Activated T-helper 1 cell treated with Interleukin-2 at 50 U/mL for 16 hours (primary cell): ENCODE measurements at places on chromosomes 3 and 15.

DNA sequence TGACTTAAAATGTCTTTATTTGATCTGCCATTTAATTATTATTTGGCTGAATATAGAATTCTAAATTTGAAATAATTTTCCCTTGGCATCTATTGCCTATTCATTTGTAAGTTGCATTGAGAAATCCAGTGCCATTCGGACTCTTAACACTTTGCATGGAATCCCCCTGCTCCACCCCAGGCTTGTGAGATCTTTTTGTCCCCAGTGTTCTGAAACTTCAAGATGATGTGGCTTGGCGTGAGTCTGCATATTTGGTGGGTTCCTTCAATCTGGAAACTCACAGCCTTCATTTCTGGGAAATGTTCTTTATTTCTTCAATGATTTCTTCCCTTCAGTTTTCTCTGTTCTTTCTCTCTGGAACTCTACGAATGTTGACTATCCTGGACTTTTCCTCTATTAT lies 83.8 kb upstream of the BLM start:
- DNase-seq = no peak

GRCh38 chr15:89172921-89173320 lies 48.5 kb downstream of the RLBP1 start:
- DNase-seq = no peak

GRCh38 chr3:163919154-163919553 lies 1159.1 kb downstream of the SI start:
- no peak for DNase-seq

DNA sequence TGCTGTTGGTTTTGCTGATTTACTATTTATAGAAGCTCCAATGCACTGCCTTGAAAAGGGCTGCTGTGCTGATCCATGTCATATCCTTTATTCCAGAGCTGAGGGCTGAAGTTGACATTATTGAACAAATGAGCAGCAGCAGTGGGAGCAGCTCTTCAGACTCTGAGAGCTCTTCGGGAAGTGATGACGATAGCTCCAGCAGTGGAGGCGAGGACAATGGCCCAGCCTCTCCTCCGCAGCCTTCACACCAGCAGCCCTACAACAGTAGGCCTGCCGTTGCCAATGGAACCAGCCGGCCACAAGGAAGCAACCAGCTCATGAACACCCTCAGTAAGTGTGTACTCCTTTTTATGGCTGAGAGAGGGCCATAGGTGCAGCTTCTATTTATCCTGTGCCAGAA lies 8.8 kb downstream of the EAF1 start:
- no peak for DNase-seq

- DNase-seq = no peak
Measured at GRCh38 chr3:140439527-140439926, 238.3 kb upstream of the TRIM42 start.

DNA sequence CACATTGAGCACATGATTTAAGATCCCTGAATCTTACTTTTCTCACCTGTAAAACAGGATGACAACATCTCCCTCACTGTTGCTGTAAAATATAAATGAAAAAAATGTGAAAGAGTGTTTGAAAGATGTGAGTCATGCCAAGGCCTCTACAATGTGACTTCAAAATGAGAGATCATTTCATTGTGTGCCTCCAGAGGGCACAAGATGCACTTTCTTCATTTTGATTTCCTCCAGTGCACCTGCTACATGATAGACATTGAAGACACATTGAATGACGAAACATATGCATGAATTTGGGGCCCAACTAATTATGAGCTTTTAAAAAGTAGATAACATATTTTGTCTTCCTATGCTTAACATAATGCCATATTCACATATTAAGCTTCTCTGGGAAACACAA lies 170.3 kb downstream of the MOBP start:
- no peak for DNase-seq

- DNase-seq = no peak
Measured at GRCh38 chr3:141661229-141662196, 76.6 kb upstream of the RNF7 start.

DNA sequence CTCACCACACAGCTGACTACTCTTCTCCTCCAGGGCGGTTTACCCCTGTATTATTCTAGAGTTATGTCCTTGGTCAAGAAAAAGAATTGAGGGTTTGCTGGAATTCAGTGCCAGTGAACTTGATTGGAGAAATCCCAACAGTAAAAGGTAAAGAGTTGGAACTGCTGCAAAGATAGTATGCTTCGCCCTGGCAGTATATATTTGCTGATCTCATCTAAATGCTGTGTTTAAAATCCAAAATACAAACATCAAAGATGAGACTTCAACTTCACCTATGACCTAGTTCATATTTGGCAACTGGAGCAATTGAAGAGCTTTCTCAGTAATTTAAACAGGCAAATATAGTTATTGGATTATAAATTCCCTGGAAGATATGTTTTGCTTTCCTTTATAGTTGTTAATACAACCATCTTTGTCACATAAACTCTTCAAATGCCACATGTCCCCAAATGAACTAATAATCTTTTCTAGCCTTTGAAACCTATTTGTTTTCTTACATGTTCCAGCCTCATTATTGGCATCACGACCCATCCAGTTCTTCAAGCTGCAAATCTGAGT lies 6.5 kb downstream of the KCNH8 start:
- DNase-seq = no peak

DNA sequence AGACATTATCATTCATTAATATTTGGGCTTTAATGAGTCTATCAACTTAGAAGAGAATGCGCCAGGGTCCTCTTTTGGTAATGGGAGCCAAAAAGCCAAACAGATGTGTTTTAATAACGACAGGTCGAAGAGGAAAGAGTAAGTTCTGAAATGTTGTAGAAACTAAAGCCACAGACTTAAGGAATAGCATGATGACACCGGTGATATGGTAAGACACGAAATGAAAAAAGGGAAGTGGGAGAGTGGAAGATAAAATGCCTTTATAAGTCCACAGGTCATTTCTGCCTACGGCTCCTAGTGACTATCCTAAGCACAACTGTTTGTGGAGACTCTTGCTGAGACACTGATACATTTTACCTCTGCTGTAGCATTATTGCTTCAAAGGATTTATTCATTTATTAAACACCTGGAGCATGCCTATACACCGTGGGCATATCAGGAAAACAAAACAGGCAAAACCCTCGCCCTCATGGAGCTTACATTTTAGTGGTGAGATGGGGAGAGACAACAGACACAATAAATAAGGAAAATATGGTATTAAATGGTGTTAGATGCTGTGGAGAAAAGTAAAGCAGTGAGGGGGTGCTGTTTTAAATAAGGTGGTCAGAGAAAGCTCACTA lies 11.7 kb upstream of the CD47 start:
- no peak for DNase-seq

- no peak for DNase-seq
Measured at GRCh38 chr15:38074029-38074428, 139.6 kb downstream of the TMCO5A start.

DNA sequence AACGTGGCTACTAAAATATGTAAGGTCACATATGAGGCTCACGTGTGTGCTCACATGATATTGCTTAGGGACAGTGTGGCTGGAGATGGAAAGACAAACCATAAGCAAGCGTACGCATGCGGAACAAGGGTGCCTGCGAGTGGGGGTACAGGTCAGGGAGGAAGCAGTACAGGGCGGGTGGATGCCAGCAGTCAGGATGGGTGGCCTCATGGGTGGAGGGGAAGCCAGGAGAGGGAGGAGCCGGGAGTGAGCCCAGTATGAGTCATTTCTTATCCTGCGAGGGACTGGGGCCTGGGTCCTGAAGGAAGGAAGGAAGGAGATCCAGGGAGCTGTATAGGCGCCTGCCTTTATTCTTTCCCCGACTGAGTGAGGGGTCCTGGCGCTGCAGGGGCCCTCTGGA lies 42.0 kb upstream of the CGNL1 start:
- DNase-seq = no peak

- DNase-seq = no peak
Measured at GRCh38 chr3:167091226-167091625, 288.9 kb downstream of the ZBBX start.

DNA sequence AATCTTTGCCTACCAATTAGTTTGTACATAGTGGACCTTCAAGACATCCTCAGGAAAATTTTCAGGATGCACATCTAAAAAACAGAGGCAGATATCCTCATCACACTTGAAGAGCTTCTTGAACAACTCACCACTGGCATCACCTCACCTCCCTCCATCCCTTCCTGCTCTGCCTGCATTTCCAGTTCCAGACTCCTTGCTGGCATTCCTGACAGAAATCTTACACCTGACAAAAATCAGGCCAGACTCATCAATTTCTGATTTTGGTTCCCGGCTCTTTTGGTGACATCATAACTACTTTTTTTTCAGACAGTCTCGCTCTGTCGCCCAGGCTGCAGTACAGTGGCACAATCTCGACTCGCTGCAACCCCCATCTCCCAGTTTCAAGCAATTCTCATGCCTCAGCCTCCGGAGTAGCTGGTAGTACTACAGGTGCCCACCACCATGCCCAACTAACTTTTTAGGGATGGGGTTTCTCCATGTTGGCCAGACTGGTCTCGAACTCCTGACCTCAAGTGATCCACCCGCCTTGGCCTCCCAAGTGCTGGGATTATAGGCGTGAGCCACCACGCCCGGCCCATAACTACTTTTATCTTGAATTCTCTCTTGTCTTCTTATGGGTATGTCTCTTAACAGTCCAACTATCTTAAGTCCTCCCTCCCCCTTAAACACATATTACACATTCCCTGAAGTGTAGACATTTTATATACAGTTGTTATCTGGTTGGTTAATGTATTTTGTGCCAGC lies 216.6 kb upstream of the IL12A start:
- DNase-seq = no peak

DNA sequence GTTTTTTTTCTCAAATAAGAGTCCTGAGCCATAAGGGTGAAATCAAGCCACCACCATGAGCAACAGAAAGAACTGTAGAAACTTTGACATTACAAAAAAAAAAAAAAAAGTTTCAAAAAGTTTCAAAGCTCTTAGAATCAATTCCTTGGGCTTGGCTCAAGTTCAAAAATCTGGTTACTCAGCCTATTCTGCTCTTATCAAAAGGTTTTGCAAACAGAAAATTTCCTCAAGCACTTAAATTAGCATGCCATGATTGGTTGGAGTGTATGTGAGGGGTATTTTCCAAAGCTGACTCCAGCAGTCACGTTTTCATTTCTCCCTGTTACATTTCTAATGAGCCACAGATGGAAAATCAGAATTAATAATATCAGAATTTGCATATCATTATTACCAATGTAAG lies 12.1 kb upstream of the PEX5L start:
- no peak for DNase-seq

DNA sequence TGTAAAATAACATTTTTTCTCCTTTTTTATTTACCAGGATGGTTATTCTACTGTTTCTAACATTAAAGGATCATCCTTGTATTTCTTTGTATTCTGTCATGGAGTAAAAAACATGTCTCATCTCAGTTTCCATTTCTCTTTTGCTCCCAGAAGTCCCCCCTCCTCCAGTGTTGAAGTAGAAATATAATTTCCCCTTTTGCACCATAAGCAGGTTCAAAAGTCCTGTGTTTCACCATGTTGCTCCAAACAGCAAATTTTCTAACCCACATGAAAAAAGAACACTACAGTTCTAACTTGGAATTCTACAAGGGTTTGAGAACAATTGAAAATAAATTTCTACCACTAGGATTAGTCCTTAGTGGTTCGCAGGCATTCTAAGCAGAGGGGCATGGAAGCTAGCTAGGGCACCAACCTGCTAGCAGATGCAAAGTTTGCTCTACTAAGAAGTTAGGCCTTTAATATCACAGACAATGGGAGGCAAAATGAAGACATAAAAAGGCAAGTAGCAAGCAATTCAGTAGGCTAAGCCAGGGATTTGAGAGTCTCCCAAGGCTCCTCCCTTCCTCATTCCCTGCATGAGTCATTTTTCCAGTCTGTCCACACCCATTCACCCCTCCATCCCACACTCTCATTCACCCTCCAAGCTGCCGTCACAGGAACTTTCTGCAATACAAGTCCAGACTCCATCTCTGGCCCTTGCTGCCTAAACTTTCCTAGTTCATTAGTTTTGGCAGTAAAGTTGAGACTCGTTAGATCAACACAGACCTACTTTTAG lies 2.3 kb upstream of the MBNL1 start:
- DNase-seq = no peak

DNA sequence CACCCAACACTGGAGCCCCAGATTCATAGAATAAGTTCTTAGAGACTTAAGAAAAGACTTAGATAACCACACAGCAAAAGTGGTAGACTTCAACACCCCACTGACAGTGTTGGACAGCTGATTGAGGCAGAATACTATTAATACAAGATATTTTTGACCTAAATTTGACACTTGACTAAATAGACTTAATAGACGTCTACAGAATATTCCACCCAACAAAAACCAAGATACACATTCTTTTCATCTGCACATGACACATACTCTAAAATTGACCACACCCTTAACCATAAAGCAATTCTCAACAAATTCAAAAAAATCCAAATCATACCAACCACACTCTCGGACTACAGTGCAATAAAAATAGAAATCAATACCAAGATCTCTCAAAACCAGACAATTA lies 179.8 kb upstream of the TPM1 start:
- DNase-seq = no peak
